ENCODE measurements at places on chromosomes 12 and 14.

DNA sequence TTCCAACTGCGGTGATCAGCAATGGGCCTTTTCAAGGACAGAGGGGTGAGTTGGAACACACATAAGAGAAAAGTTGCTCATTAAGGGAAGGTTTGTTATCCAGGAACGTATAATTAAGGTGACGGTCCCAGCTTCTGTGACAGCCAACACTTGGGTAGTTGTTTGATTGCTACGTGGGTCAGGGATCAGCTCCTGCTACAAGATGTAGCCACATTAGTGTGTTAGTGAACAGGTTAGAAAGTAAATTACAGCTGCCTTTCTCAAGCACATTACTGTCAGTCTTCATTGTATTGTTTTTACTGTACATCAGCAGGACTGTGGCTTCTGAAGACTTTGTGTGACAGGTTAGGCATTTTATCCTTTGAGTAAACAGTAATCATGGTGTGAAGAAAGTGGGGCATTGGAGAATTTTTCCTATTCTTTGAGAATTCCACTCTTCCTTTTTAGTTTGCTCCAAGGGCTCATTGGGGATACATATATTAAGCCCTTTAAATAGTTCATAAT is 230.5 kb downstream of the EGLN3 start:
- H3K27me3 ChIP-seq = no peaks in the 10 kb centered on the region
- H3K27ac ChIP-seq = no peak overlapping the region
- no peak overlapping the region for H3K4me3 ChIP-seq
- no peaks in the 10 kb centered on the region for H3K4me1 ChIP-seq

- peaks cover 16% of the 10 kb centered on the region for H3K36me3 ChIP-seq
- peak; percentile 94 for DNase-seq
- no peaks in the 10 kb centered on the region for H3K27me3 ChIP-seq
Observed at GRCh38 chr12:53046655-53047220, 3.1 kb upstream of the TNS2 start.

DNA sequence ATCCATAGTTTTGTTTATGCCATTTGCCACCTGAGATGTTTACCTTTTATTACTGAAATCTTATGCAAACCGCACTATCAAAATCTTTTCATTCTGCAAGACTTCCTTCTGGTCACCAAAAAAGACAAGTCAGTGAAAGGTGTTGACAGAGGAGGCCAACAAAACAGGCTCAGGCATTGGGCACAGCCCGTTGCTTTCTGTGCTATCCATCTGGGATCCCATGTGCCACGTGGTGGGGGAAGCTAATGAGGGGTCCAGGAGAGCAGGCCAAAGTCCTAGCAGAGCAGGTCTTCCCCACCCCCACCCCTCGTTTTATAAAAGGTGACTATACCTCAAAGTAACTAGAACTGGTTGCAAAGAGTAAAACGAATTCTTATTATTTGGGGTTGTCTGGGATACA is 1.2 kb downstream of the ALDH1L2 start:
- H3K4me3 ChIP-seq = peak overlapping the region; percentile 85
- H3K27ac ChIP-seq = no peak overlapping the region
- peaks cover 7% of the 10 kb centered on the region for H3K4me1 ChIP-seq
- H3K27me3 ChIP-seq = no peaks in the 10 kb centered on the region
- no peaks in the 10 kb centered on the region for H3K36me3 ChIP-seq
- no peak for DNase-seq

DNA sequence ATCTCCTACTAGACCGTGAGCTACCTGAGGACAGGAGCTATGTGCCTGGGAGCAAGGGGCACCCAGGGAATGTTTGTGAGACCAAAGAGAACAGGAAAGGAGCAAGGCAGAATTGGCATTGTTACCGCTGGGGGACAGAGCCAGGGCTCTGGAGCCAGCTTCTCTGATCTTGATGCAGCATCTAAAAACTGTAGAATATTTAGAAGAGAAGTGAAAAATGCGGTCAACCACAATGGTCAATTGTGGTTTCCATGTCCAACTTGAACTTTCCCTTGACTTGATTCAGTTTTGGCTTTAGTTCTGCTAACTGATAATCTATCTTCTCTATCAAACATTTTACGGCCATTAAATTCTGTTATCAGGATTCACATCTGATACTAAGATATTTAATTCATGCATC is 201.2 kb downstream of the ANO4 start:
- no peak overlapping the region for H3K4me3 ChIP-seq
- H3K36me3 ChIP-seq = no peaks in the 10 kb centered on the region
- no peaks in the 10 kb centered on the region for H3K27me3 ChIP-seq
- H3K4me1 ChIP-seq = no peaks in the 10 kb centered on the region
- no peak overlapping the region for H3K27ac ChIP-seq

DNA sequence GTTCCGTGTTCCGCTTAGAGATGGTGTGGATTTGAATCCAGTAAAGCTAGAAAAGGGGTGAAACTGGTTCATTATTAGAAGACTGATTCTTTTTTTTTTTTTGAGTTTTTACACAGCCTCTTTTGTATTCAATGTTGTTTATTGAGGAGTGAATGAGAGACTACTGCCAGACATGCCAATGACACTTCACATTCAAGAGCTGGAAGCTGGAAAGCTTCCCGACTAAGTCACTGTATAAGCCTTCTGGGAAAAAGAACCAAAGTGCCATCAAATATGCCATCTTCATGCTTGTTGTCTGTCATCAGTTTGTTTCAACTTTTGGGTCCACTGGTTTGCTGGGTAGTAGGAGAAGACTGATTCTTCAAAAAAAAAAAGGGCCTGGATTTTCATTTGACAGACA is 164.8 kb downstream of the ATP23 start:
- no peak for DNase-seq
- no peaks in the 10 kb centered on the region for H3K4me1 ChIP-seq
- H3K27ac ChIP-seq = no peak overlapping the region
- H3K36me3 ChIP-seq = no peaks in the 10 kb centered on the region

DNA sequence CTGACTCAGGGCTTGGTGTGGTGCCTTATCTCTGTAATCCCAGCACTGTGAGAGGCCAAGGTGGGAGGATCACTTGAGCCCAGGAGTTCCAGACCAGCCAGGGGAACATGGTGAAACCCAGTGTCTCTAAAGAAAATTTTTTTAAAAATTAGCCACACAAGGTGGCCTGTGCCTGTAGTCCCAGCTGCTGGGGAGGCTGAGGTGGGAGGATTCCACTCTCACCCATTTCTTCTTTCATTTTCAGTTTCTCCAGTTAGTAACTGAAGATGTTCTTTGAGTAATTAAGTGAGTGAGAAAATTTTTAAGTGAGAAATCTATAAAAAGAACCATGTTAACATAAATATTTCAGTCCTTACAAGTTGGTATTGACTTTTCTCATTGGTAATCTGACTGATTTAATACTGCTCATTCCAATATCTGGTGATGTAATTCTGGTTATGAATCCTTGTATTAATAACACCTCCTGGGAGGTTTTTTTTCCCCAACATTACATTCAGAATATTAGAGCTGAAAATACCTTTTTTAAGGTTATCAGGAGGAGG is 6.1 kb downstream of the METTL3 start:
- peaks cover 22% of the 10 kb centered on the region for H3K36me3 ChIP-seq
- DNase-seq = peak; percentile 37
- H3K27ac ChIP-seq = no peak overlapping the region
- no peaks in the 10 kb centered on the region for H3K27me3 ChIP-seq
- no peaks in the 10 kb centered on the region for H3K4me1 ChIP-seq
- H3K4me3 ChIP-seq = no peak overlapping the region

DNA sequence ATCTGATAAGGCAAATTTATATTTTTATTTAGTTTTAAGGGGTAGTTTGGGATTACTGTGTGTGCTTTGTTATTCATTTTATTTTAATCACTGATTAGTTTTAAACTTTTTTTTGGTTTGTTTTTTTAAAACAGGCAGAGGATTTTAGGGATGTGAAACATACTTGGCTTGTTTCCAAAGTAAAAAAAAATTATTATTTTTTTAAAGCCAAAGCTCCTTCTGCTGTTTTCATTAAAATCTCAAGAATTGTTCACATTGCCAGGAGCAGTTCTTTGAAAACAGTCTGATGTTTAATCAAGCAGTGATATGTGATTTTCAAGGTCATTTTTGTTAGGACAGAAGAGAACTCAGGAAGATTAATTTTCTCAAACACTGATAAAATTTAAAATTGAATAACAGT is 11.2 kb downstream of the TTC8 start:
- no peak overlapping the region for H3K27ac ChIP-seq
- no peak overlapping the region for H3K4me3 ChIP-seq
- H3K36me3 ChIP-seq = peaks cover 7% of the 10 kb centered on the region
- DNase-seq = no peak

DNA sequence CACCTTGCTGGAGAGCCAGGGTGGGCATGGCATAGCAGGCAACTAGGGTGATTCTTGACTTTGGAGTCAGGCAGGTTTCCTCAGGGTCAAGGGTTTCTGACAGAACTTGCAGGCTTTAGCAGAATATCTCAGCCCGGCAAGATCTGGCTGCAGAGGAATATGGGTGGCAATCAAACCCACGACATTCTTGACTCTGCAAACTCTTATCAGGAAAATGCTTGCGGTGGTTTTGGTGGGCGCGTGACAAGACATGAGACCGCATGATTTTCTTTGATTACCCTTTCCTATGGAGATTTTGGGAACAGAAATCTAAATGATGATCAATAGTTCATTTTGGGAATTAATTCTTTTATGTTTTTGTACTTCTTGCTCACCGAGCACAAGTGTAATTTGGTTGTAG is 449.5 kb downstream of the VRK1 start:
- H3K36me3 ChIP-seq = no peaks in the 10 kb centered on the region
- H3K27ac ChIP-seq = no peak overlapping the region
- no peak overlapping the region for H3K4me3 ChIP-seq
- no peaks in the 10 kb centered on the region for H3K4me1 ChIP-seq
- DNase-seq = no peak

- peaks cover 76% of the 10 kb centered on the region for H3K27me3 ChIP-seq
- H3K4me3 ChIP-seq = no peak overlapping the region
- no peak overlapping the region for H3K27ac ChIP-seq
Observed at GRCh38 chr12:124261885-124262284, 33.0 kb upstream of the RFLNA start.

GRCh38 chr14:33918256-33918655 is 32.6 kb downstream of the EGLN3 start:
- H3K4me3 ChIP-seq = no peak overlapping the region
- peaks cover 3% of the 10 kb centered on the region for H3K4me1 ChIP-seq
- no peak overlapping the region for H3K27ac ChIP-seq
- H3K36me3 ChIP-seq = no peaks in the 10 kb centered on the region
- no peak for DNase-seq
- H3K27me3 ChIP-seq = no peaks in the 10 kb centered on the region

DNA sequence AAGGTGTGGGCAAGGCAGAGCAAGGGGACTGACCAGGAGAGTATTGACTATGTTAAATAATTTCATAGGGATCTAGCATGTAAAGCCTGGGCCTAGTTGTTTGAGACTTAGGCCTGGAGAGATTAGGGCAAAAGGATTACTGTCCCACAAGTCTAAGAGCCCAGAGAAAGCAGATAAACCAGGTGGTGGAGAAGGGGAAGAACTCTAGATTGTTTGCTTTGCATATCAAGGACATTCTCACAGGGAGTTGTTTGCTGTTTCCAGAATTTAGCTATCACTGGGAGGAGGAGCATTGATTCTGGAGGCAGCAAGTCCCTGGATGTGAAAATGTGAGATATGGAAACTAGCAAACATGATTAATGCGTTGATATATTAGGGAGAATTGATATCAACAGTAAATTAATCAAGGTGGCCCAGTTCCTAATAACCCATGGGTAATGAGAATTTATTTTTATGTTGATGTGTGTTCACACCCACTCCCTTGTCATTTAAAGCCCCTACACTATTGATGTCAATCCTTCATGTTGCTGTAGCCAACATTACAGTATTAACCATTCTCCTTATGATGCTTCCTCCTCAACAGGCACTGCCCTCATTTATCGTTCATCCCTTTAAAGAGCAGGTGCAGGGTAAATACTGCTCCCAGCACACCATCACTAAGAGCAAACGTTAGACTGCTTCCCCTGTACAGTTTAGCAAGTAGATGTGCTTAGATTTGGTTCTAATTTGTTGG is 1666.7 kb upstream of the FLRT2 start:
- DNase-seq = no peak
- H3K4me3 ChIP-seq = no peak overlapping the region
- H3K27ac ChIP-seq = no peak overlapping the region
- no peaks in the 10 kb centered on the region for H3K36me3 ChIP-seq
- peaks cover 1% of the 10 kb centered on the region for H3K4me1 ChIP-seq

DNA sequence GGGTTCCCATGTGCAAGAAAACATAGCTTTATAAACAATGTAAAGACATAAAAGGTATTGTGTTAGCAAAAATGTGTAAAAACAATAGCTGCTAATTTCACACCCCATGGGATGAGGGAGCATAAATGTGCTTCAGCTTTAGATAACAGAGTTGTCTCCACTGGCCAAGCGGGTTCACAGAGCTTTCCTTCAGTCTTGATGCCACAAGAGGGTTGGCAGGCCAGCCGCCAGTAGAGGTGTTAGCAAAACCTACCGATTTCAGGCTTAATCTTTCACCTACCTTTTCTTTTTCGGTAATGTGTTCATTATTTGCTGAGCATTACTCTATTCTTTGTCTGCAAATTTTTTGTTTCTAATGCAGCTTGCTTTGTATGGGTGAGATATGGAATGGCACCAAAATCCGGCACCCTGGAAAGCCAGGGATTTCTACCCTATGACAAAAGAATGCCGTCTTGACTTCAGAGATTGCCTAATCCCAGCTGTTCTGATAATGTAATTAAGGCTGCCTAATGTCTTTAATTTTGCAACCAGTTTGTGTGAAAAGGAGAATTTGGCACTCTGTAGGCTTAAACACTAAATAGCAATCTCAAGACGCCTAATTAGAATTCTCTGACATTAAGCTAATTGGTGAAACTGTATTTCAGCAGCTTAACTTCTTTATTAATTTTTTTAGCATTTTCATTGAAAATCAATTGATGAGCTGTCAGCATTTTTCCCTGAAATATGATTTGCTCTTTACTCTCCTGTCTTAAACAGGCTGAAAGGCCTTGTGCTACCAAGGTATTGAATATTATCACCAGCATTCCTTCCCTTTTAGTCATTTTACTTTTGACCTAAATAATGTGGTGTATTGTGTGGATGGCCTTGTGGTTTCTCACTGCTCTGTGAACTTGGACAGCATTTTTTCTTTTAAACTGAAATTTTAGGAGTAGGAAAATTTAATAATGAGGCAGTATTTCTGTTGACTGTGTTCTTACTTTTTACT is 60.7 kb downstream of the POLR3B start:
- H3K4me3 ChIP-seq = peak overlapping the region; percentile 14
- H3K4me1 ChIP-seq = peaks cover 5% of the 10 kb centered on the region
- H3K27me3 ChIP-seq = no peaks in the 10 kb centered on the region
- H3K36me3 ChIP-seq = peaks cover 12% of the 10 kb centered on the region
- DNase-seq = peak; percentile 53

GRCh38 chr14:36661506-36662257 is at the start of gene PAX9:
Gene PAX9 (plus strand): TSS chr14:36661860. CDS start chr14:36662090, 230 bp downstream.
- H3K4me3 ChIP-seq = peak within 1 kb of the TSS; percentile 77
- H3K27ac ChIP-seq = peak within 1 kb of the TSS; percentile 79
- peak; percentile 84 for DNase-seq
- peaks cover 94% of the 10 kb centered on the region for H3K27me3 ChIP-seq

Measured in mesenchymal stem cell (in vitro differentiated cells and primary cell).